ENCODE measurements at places on chromosomes 3 and 15. TPM values are rescaled to one million over a fixed set of nuclear protein-coding genes. Genes with fewer than 3 reads are reported as not detected.

DNA sequence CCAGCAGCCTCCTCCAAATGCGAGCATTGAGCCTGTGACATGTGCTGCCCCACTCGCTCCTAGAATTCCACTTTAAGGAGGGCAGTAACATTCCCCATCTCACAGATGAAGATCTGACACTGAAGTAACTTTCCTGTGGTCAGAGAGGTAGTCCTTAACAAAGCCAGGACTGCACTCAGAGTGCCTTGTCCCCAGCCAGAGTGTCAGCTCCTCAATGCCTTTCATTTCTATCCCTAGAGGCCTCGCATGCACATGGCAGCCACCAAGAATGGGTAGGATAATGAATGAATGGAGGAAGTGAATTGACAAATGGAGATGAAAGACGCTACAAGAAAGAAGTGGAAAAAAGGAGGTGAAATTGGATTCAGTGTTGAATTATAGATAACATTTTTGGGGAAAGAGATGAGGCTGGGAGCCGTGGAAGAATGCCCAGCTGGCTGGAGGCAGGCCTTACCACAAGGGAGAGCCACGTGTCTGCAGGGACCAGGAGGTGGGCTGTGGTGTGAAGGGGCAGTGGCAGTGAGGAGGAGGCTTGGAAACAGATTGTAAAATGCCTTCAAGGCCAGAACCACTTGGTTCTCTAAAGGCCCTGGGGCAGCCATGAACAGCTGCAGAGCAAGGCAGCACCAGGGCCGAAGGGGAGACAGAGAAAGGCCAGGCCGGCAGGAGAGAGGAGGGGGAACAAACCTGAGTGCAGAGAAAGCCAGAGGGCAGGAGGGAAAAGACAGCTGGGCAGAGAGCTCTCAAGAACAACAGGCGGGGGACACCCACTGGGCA, 10.4 kb downstream of the CFAP92 start:
- no peak for DNase-seq

GRCh38 chr15:33580526-33580925, 269.8 kb downstream of the RYR3 start:
- no peak for DNase-seq

DNA sequence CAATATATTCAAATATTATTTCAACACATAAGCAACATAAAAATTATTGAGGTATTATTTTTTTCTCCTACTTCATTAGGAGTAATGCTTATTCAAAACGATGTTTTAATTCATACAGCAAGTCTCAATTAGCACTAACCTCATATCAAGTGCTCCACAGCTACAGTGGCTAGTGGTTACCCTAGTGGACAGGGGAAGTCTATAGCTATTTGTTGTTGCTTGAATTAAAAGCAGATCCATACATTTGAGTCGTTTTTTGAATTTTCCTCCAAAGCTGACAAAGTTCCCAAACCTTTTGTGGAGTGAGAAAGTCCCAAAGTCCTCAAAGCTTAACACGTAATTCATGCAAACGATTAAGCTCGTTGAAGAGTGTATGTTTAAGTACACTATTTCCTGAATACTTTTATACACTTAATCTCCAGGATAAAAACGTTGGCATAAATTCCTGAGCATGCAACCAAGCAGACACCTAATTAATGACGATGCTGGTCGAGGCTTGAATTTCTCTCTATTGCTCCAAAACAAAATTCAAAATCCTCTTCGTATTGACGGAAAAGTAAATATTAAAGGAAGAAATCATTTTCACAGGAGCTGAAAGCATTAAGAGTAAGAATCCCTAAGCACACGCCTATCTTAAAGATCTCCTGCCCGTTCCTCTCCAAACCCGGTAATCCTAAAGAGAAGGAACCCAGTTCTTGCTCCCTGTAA, 985 bp downstream of the VPS13C start:
- DNase-seq, result no peak

DNA sequence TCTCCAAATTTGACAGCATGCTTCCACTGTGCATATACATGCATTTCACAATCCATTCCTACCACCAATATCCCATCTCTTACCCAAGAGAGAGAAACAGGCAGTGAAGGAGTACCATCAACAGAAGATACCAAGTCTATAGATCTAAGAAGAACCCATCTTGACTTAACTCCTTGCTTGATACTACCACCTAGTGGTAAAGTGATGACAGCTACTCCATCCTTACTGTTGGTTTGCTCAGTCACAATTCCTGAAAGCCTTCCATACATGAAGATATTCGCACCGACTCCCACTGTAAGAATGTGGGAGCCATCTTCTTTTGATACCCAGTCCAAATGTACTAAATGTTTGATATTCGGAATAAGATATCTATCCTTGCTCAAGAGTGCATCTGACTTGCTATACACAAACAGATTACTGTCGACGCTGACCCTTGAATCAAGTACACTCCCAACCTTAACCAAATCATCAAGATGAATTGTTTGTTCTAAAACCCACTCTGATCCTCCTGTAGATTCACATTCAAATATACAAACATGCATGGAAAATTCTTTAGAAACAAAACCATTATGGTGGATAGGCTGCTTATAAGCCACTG, 123.1 kb downstream of the DMXL2 start:
- no peak for DNase-seq

The SLC28A2 gene
- total RNA-seq, result not detected

- no peak for DNase-seq
These were observed 69.6 kb downstream of the SMAD3 start for GRCh38 chr15:67134871-67135492.

GRCh38 chr3:9692416-9692815, 11.2 kb upstream of the CPNE9 start:
- no peak for DNase-seq

- no peak for DNase-seq
These were observed 81.0 kb upstream of the GOLGA8B start for GRCh38 chr15:34664418-34664817.

The RGMA gene
- total RNA-seq, result not detected

The MEF2A gene
- total RNA-seq, result 23.4 TPM

GRCh38 chr15:73856458-73857192, 16.7 kb upstream of the TBC1D21 start:
- DNase-seq, result no peak

The C3orf20 gene
- 0.07 TPM for total RNA-seq

The CSTA gene
- not detected for total RNA-seq

GRCh38 chr3:70832089-70832833, 519.8 kb upstream of the MDFIC2 start:
- no peak for DNase-seq

The ADCY5 gene
- total RNA-seq, result not detected

- no peak for DNase-seq
These were observed 26.1 kb upstream of the USP3 start for GRCh38 chr15:63478243-63478642.

DNA sequence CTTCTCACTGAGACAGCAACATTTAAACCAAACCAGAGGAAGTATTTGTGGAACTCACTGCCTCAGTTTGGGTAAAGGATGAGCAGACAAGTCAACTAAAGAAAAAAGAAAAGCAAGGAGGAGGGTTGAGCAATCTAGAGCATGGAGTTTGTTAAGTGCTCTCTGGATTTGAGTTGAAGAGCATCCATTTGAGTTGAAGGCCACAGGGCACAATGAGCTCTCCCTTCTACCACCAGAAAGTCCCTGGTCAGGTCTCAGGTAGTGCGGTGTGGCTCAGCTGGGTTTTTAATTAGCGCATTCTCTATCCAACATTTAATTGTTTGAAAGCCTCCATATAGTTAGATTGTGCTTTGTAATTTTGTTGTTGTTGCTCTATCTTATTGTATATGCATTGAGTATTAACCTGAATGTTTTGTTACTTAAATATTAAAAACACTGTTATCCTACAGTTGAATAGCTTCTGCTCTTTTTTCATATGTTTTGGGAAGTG, 23.3 kb downstream of the CLDN18 start:
- no peak for DNase-seq

DNA sequence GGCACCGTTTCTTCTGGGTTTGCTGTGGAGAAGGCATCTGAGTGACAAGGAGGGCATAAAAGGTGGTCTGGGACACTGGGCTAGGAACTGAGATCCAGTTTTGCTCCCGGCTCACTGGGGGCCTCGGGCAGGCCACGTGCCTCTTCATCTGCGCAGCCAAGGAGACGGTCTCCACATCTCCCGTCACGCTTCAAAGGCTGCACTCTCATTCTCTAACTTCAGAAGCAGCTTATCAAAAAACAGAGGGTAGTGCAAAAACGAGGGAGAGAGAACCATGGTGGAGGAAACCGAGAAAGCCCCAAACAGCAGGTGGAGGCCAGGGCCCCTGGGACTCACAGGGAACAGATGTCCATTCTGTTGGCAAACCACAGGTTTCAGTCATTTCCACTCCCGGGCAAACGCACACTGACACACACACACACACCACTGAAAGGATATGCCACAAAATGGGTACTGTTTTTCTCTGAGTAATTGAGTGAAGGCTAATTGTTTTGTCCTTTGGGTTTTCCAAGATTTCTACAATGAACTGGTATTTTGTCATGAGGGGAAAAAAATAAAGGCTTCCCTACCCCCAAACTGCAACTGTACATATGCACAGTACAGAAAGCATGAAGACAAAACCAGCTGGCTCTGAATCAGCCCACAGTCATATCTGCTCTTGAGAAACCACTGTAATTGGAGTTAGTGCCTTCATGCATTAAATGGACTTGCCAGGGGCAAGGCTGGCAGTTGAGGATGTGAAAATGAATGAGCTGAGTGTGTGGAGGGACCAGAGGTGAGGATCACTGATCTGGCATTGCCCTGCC, 71.9 kb downstream of the MGLL start:
- DNase-seq, result no peak

DNA sequence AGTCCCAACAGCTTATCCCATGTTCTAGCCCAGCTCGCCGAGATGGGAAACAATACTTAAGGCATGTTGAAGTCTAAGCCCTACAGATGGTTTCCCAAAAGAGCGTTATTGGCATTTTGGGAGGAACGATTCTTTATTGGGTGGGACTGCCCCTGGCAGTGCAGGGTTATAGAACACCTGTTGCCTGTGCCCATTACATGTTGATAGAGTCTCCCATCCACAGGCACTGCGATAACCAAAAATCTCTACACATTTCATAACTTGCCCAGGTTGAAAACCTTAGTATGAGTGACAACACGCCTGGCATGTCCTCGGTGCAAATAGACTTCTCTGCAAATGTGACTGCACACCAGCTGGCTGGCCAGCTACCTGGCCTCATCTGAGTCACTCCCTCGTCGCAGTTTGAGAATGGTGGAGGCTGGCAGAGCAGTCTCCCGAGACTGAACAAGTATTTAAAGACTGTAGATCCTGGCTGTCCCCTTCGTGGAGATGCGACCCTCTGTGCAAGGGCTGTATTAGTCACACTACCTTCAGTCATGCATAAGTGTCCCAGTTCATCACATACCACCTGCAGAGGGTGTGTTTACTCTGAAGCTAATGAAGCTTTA, 18.7 kb downstream of the ZNF80 start:
- no peak for DNase-seq

- DNase-seq, result no peak
These were observed 11.1 kb downstream of the ATOSA start for GRCh38 chr15:52668133-52668532.

The GOLGA8T gene
- not detected for total RNA-seq

The QRICH1 gene
- total RNA-seq, result 164 TPM

The GATM gene
- total RNA-seq, result 3.2 TPM

GRCh38 chr3:158430448-158430847, 140.5 kb upstream of the MLF1 start:
- DNase-seq, result no peak

The LMAN1L gene
- 0.32 TPM for total RNA-seq

Data from activated T-helper 2 cell treated with anti-CD3 and anti-CD28 coated beads, Interferon-gamma antibody, Interleukin-2, Interleukin-4, amounts not matched to agents 10 μg/mL and 5 μg/mL and 100 μg/mL, durations not matched to agents 14 hours and 24 hours and 36 hours (primary cell).